GM10248 (cell line): ENCODE measurements at places on chromosomes 11 and 22.

DNA sequence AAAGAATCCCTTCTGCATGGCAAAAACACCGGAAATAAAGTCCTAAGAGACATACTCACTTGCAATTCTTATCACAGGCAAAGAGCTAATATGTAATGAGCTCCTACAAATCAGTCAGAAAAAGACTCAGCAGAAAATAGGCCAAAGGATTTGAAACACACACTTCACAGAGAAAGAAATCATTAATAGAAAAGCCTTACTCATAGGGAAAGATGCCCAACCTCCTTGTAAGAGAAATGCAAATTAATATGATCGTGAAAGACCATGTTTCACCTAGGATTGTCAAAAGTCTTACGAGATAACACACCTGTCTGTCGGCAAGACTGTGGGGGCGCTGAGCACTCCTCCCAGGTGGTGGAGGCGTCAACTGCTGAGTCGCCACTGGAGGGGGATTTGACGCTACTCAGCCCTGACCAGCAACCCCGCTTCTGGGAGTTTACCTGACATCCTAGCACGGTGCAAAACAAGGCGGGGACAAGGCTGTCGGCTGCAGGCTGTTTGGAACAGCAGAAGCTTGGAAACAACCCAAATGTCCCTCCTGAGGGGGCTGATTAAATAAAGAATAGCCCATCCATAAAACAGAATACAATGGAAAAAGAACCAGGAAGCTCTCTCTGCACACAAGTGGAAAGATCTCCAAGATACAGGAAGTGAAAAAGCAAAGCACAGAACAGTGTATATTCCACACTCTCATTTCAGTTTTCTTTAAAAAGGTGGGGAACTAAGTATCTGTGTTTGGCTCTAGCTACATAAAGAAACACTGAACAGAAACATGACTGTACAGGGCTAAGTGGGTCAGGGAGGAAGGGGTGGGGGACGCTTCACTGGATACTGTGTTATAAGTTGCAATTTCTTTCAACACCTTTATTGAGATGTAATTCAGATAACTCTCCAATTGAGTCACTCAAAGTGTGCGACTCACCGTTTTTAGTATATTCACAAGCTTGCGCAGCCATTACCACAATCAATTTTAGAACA is 11.5 kb downstream of the CSNK1E start:
- peak; percentile 75 for DNase-seq

DNA sequence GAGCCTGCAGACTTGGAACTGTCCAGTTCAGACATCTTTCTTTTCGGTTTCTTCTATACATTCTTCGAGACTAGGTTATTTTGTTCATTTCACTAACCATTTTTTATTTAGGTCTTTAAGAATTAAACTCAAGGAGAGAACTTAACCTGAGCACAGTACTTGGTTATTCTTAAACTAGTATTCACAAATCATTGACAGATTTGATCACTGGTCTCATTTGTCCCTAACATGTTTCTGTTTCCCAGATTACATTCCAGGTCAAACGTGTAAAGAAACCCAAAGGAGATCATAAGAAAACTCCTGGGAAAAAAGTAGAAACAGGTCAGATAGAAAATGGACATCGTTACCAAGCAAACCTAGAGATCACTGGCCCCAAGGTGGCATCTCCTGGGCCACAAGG is 85.1 kb downstream of the TTC17 start:
- DNase-seq = no peak

- no peak for DNase-seq
Measured at GRCh38 chr11:134586726-134587125, 174.7 kb upstream of the B3GAT1 start.

DNA sequence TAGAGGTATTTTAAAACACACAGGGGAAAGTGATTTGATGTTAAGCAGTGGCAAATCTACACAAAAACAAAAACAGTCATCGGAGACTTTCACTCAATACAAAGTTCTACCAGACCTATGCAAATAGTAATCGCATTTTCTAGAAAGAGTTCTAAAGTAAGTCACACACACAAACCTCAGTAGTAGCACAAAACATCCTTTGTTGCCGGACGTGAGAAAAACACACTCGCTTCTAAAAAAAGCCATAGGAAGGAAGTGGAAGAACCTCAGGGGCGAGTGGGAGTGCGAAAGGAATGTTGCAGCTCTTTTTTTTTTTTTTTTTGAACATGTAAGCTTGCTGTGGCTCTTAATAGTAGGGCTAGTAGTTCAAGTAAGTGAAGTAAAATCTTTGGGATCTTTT is 88.9 kb downstream of the MAML2 start:
- peak; percentile 51 for DNase-seq

DNA sequence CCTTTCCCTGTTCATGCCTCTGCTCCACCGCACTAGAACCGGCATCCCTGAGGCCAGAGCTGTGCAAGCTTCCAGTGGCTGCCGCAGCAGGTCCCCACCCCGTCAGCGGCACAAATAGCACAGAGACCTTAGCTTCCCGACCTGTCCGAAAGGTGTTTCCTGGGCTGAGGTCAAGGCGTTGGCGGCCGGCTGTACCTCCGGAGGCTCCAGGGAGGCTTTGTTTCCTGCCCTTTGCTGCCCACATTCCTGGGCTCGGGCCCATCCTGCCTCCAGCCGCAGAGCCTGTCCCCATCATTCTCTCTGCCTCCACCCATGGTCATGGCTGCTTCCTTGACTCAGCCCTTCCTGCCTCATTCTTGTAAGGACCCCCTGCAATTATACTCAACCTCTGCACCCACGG is 31.2 kb downstream of the ARHGAP8 start:
- DNase-seq = no peak

- no peak for DNase-seq
Measured at GRCh38 chr11:118524356-118524755, 2.9 kb upstream of the TTC36 start.

DNA sequence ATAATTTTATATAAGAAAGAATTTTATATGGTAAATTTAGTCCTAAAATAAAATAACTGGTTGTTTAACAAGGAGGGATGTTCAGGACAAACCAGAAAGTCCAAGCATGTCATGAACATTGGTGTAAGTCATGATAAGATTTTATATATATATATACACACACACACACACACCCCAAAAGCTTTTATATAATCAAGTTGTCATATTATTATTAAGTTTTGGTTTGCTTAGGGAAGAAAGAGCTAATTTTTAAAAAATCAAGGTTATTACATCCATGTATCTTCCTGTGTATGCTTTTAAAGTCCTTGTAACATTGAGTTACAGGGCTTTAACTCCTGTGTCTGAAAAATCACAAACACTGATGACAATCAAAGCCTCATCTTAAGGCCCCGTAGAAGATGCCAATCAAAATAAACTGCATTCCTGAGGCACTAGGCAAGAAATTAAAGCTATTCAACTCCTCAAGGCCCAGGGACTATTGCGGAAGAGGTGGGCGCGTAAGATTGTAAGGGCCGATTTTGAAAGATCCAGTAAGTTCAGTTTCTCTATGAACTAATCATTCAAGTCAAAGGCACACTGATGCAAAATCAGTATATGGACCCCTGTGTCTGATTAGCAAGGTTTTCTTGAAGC is 16.8 kb downstream of the APOL6 start:
- DNase-seq = no peak

DNA sequence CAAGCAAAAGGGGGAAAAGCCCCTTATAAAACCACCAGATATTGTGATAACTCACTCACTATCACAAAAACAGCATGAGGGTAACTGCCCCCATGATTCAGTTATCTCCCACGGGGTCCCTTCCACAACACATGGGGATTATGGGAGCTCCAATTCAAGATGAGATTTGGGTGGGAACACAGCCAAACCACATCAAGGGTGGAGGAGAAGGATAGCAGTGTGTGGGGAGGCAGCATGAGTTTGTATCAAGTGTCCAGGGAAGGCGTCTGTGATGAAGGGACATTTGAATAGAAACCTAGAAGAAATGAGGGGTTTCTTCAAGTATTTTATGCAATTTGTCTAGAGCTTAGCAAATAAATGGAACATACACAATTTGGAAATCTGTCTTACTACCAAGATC is 98.2 kb downstream of the SLC1A2 start:
- no peak for DNase-seq

DNA sequence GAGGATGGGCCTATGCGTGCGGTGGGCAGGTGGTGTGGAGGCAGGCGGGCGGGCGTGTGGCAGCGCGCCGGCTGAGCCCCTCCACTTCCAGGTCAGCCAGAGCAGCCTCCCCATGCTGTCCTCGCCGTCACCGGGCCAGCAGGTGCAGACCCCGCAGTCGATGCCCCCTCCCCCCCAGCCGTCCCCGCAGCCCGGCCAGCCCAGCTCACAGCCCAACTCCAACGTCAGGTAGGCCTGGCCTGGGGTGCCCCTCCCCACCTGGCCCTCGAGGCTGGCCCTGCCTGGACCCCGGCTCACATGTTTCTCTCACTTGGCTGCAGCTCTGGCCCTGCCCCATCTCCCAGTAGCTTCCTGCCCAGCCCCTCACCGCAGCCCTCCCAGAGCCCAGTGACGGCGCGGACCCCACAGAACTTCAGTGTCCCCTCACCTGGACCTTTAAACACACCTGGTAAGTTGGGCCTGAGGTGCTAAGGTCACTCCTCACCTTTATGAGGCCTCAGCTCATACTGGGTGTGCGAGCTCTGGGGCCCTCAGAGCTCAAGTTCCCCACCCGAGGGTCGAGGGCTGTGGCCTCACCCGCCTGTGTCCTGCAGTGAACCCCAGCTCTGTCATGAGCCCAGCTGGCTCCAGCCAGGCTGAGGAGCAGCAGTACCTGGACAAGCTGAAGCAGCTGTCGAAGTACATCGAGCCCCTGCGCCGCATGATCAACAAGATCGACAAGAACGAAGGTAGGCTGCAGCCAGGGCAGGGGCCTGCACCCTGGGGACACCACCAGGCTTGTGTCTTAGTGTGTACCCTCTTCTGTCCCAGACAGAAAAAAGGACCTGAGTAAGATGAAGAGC is 75.3 kb downstream of the MED15 start:
- no peak for DNase-seq

GRCh38 chr11:79686703-79687419 is 246.0 kb upstream of the TENM4 start:
- no peak for DNase-seq

GRCh38 chr11:79417069-79417920 is 23.5 kb downstream of the TENM4 start:
- no peak for DNase-seq

DNA sequence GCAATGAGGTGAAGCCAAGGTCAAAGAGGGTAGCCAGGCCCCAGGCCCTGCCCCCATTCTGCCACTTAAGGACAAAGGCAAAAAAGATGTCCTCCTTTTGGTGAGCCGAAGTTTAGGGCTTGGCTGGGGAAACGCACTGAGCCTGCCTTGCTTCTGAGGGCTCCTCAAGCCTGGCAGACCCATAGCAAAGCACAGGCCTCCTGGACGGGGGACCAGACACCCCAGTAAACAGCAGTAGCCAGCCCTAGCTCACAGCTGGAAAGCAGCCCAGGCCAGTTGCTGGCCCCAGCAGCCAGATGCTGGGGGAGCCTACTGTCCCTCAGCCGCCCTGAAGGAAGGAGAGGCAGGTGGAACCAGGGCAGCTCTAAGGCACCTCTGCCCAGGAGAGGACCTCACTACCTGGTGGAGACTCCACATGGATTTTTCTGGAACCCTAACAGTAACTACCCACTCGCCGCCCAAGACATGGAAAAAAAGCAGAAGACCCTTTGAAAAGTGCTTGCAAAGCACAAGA is 3.8 kb upstream of the PYGM start:
- peak; percentile 10 for DNase-seq

DNA sequence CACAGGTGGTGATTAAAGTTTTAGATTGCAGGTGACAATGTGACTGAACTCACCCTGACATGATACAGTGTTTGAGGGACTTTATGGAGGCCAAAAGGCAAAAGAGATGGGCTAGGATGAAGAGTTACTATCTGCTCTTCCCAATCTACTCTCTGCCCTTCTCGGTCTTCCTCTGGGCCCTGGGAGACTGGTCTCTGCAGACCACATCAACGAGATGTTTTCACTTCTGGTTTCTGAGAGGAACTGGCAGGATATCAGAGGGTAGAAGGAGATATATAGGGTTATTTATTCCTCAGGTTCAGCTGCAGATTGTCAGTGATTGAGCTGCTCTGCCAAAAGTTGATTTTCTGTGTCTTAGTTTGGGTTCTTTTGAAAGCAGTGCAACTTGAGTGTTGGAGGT is 32.4 kb upstream of the CD44 start:
- DNase-seq = no peak

DNA sequence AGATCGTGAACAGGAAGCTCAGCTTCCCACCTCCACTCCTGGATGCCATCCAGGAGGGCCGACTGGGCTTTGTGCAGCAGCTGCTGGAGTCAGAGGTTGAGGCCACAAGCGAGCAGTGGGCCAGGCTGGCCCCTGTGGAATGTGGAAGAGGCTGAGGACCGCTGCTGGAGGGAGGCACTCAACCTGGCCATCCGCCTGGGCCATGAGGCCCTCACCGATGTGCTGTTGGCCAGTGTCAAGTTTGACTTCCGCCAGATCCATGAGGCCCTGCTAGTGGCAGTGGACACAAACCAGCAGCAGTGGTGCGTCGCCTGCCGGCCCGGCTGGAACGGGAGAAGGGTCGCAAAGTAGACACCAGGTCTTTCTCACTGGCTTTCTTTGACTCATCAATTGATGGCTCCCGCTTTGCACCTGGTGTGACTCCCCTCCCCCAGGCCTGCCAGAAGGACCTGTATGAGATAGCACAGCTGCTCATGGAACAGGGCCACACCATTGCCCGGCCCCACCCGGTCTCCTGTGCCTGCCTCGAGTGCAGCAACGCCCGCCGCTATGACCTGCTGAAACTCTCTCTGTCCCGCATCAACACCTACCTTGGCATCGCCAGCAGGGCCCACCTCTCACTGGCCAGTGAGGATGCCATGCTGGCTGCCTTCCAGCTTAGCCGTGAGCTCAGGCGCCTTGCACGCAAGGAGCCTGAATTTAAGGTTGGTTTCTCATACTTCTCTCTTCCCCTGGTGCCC is 24.9 kb downstream of the ART5 start:
- no peak for DNase-seq
